ENCODE measurements at places on chromosomes 5 and 9. TPM values are rescaled to one million over a fixed set of nuclear protein-coding genes. Genes with fewer than 3 reads are reported as not detected.
A peak's percentile ranks its signal among the peaks of the same experiment; 100 is the strongest.

DNA sequence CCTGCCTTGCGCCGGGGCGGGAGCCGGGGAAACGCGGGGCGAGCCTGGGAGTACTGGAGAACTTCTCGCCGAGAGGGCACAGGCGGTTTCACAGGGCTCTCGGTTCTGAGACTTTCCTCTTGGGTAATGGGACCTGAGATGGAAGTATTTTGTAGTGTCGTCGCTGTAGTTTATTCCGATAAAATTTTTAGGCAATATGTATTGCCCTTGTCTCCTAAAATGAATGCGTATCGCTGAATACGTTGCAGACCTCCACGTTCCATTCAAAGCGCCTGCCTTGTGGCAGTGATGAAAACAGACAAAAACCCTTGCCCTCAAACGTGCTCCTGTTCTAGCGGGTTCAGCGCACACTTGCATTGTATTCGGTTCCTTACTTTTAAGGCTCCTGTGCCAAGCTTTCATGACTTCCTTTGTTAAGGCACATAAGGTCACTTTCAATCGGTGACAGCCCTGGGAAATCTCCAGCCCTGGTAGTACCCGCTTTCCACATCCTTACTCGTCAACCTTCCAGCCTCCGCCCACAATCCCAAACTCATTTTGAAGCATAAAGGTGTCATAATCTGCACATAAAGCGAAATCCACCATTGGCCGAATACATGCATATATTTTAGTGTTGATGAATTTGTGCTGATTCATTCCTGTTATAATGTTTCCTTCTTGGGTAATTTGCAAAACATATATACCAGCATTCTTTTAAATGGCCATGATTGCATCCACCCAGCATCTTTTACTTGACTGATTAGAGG lies 694 bp downstream of the RMI1 start:
- DNase-seq = peak; percentile 66

DNA sequence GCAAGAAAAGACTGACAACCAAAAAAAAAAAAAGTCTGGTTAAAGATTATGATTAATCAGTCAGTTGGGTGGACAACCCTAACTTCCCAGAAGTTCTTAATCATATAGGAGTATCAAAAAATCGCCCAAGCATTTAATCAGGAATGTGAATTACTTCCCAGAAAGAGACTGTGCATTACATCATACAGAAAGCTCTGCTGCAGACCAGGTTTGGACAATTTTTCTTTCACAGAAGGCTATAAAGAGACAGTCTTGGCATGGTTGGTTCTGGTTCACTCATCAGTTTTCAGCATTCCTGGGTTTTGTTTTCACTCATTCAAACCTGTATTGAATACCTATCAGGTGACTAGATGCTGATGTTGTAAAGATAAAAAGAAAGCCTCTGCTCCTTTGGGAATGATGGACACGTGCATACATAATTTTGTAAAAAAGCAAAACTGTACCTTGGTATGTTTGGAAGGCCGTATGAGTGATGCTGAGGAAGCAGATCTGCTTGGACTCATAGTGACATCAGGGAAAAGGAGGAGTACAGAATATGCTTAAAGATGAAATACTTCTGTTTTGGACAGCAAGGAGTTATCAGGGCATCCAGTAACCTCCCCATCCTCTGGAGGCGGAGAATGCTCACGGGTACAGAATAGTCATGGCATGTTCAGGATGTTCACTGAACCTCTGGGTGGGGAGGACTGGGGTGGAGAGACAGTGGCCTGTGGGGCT lies 178.4 kb downstream of the GNA14 start:
- peak; percentile 51 for DNase-seq

The MARVELD2 gene
- total RNA-seq = 5.7 TPM

The UBE2D2 gene
- total RNA-seq = 127 TPM

The LCN15 gene
- not detected for total RNA-seq

The HCN1 gene
- not detected for total RNA-seq

- peak; percentile 18 for DNase-seq
These were observed 1026.0 kb upstream of the ARRDC3 start for GRCh38 chr5:92409134-92409533.

GRCh38 chr9:135501261-135502167 lies 1.0 kb downstream of the MRPS2 start:
- DNase-seq = no peak

DNA sequence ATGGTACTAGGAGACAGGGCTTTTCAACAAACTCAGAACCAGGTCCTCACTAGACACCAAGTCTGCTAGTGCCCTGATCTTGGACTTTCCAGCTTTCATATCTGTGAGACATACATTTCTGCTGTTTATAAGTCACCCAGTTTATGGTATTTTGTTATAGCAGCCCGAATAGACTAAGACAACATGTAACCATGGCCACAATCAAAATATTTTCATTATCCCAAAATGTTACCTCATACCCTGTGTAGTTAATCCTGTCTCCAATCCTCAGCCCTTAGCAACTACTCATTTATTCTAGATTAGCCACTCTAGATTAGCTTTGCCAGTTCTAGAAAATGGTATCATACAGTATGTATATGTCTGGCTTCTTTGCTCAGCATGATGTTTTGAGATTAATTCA lies 6.3 kb upstream of the ATG10 start:
- DNase-seq = peak; percentile 22

DNA sequence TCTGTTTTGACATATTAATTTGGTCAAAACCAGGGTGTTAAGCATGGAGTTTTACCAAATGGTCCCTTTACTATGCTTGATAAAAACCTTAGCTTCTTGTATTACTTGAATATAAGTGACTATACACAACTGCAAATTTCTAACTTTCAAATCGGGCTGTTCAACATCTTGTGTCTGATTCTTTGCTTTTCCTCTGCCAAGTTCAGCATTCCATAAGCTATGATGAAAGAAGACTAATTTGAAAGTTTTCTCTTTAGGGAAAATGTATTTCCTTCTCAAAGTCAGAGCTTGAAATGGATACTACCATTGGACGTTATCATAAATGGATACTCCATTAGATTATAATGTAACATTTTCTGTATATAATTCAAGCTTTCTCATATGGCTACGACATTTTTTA lies 792.9 kb downstream of the EFNA5 start:
- DNase-seq = no peak

GRCh38 chr5:124342986-124343385 lies 403.5 kb downstream of the ZNF608 start:
- DNase-seq = peak; percentile 7

- no peak for DNase-seq
These were observed 40.2 kb upstream of the CYFIP2 start for GRCh38 chr5:157225469-157226422.

The CCNI2 gene
- total RNA-seq = not detected

The SPEF2 gene
- 2.4 TPM for total RNA-seq

The RLN2 gene
- total RNA-seq = not detected
